ENCODE measurements at places on chromosomes 7 and 10. TPM values are rescaled to one million over a fixed set of nuclear protein-coding genes. Genes with fewer than 3 reads are reported as not detected.

The DDC gene
- 0.23 TPM for polyA plus RNA-seq

The MINPP1 gene
- polyA plus RNA-seq: 16.9 TPM

The MUC3A gene
- polyA plus RNA-seq: 2.3 TPM

The SLC18A2 gene
- 27.6 TPM for polyA plus RNA-seq

The LRRC18 gene
- polyA plus RNA-seq: 0.07 TPM

The PLEKHS1 gene
- polyA plus RNA-seq: 0.37 TPM

The WEE2 gene
- polyA plus RNA-seq: 0.05 TPM

The TMEM229A gene
- polyA plus RNA-seq: 0.02 TPM
